ENCODE measurements at places on chromosomes 12 and 14.

GRCh38 chr14:65421201-65421981 lies 8.9 kb downstream of the FUT8 start:
- no peak for DNase-seq

DNA sequence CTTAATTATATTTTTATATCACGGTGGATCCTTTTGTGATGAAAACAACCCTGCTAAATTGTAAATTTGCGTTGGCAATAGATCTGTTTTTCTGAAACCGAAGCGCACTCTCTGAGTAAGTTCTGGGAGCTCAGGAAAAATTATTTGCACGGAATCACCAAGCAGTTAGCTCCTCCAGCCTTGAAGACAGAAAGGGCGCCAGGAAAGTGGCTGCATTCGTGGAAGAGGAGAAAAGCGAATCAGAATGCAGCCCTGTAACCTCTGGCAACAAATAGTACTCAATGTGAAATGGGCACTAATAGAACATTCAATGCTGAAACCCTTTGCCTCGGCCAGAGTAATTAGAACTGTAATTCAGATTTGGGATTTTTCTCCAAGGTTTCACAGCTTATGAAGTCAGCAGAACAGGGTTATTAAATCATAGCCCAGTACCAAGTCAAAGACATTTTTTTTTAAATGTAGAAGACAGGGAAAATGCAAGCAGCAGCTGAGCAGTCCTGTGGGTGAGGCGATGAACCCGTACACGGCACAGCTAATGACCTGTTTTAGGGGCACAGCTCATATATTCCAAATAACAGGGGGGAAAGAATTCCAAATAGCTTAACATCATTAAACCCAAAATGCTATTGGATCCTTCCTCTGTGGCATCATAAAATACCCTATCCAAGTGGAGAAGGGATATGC lies 251.4 kb downstream of the EGLN3 start:
- no peak for DNase-seq

- DNase-seq = no peak
Measured at GRCh38 chr12:11855983-11856374, 206.5 kb downstream of the ETV6 start.

GRCh38 chr14:92673601-92674150 lies 74.8 kb downstream of the LGMN start:
- DNase-seq = no peak

DNA sequence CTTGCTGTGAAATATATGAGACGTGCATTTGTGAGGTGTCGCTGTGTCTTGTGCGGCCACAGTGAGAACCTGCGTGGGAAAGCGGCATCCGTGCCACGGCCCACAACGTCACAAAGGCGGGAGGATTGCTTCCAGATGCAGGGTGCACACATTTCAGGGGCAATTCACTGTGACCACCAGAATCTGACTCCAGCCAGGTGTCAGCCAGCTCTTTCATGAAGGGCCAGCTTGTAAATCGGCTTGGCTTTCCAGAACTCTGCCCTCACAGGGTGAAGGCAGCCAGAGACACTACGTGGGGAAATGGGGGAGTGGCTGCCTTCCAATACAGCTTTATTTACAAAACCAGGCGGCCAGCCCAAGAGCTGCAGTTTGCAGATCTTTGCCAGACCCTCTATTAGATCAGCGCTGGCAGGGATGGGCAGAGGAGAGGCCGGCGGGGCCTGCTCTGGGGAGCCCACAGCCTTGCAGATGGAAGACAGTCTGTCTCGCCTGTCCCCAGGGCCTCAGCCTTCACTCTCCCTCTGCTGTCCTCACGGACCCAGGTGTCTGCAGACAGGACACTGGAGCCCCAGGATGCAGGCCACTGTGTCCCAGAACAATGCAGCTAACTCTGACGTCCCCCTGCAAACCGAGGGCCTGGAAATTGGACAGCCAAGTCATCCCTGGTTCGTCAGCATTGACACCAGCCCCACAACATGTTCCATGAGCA lies 53.5 kb downstream of the ADGRD1 start:
- DNase-seq = no peak

All from neuronal stem cell (in vitro differentiated cells).